ENCODE measurements at places on chromosomes 6 and 20.

DNA sequence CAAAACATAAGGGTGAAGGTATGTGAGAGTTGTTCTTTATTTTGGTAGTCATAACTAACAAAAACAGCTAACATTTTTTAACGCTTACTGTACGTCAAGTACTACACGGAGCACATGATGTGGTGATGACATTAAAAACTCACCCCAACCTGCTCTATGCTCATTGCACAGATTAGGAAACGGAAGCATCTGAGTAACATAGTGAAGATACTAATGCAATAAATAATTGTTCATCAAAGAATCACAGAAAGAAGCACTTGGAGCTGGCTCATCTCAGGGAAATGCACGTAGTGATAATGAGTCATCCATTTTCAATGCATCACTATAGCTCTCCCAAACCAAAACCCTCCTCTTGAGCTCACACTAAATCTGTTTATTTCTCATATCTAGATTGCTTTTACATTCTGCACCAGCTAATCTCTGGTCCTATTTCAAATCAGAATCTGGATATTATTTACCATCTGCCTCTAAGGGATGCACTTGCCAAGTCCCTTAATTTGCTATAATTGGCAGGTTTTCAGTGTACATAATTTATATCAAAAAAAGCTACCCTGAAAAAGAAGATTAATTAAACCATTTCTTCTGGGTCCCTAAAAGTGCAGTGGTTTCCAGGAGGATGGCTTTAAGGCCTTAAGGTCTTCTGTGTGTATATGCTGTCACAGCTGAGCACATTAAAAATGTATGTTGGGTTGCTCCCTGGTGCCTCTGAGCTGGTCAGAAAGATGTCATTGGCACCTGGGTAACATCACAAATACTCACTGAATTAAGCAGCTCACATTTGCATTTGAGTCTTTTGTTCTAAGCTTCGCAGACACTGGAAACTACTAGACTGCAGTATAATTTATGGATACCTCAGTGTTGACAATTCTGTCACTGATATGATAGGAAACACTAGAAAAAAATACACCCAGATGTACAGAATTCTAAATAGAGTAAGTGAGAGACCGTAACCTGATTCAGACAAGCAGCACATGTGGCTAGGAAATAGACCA, 677.4 kb upstream of the CITED2 start:
- no peak for DNase-seq

DNA sequence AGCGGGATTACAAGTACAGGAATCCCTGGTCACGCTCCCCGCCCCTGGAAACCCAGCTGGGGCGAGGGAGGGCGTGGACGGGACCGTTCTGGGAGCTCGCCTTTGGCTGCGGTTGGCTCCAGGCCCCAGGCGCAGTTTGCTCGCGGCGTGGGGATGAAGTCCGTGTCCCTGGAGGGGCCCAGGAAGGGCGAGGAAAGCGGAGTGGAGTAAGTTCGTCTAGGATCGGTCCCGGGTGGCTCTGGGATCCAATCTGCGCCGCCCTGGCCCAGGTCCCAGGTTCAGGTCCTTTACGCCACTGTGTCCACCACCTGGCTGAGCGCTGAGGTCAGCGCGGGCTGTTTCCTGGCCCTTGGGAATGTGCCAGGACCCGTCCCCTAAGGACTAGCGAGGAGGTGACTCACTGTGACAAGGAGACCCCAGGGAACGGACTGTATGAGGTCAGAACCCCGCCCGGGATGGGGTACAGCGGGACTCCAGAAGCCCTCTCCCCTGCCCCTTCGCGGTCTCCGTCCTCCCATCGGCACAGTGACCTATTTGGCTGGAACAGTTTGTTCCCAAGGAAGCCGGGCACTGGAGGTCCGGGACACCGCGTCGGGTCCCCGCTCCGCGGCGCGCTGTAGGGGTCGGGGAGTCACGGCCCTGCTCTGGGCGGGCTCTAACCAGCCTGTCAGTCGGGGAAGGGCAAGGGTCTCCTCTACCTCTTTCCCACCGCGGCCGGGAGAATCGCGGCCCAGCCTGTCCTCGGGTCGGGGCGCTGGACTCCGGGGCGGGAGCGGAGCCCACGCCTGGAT, 724 bp downstream of the CDKN1A start:
- DNase-seq = no peak

DNA sequence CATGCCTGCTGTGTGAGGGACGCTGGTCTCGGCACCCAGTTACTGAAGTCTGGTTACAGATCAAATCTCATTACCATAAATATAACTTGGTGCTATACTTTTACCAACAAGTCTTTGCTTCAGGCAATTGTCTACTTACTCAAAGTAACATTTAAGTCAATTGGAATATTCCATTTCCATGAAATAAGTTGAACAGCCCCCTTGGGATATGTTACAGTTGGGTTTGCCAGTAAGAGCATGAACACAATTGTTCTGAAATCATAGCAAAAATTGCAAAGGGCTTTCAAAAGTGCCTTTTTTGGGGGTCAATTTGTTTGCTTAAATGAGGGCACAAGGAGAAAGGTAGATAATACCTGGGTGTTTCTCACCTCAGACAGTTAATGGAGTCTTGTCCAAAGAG, 170.9 kb upstream of the EXOC2 start:
- no peak for DNase-seq

DNA sequence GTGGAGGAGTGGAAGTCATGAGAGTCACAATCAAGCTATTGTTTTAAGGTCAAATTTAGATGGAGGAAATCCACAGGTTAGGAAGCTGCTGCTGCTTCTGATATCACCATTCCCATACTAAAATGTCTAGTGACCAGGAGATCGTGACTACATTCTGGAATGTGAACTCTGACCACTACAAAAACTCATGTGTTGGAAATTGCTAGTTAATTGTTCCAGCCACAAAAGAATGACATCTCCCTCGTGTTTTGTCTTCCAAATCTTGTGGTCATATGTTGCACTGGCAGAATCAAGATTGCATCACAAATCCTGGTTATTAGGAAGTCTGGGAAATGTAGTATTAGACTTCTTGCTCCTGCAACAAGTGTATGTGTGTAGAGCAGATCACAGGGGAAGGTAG, 441.9 kb downstream of the CD109 start:
- no peak for DNase-seq

DNA sequence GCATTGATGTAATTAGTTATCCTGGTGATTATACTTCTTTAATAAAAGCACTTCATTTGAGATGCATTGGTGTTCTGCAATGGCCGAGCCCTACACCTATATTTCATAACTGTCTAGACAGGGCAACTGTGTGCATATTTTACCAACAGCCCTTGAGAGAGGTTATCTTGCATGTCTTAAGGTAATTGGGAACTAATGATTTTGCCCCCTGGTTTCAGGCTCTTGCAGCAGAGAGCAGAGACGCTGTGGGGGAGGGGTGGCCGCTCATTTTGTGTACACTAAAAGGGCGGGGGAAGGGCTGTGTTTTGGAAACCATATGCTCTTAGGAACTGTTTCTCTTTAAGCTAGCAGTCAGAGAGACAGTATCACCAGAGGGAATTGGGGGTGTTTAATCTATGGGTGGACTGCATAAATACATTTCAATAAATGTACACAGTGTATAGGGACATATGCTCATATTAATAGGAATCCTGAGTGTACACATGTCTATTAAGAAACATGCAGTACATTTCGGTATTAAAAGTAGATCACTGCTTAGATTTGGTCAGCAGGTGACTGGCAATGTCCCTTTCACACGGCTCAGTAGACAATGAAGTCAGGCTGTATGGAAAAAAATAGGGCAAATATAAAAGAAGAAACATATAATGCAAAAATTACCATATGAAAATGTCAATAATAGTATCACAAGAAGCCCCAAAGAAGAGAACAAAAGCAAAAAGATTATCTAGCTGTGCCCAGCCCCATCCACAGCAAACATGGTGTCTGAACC, 402.9 kb upstream of the CITED2 start:
- no peak for DNase-seq

GRCh38 chr6:21082091-21082490, 511.5 kb upstream of the SOX4 start:
- no peak for DNase-seq

GRCh38 chr20:29319725-29320124, 1937.7 kb upstream of the DEFB115 start:
- no peak for DNase-seq

DNA sequence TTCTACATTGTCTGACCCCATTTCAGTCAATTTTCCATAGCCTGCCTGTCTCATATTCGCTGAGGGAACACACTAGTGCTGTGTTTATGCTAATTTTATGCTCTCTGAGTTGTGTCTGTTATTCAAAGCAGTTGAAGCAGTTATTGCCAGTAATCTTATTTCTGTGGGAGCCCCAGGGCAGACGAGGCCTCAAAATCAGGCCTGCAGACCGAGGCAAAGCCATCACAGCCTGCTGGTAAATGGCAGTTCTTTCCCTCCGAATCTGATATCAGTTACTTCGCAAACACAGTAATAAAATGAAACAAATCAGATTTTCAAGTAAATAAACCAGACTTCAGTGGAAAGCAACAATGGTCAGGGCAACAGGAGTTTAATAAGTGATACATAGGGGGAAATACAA, 508.4 kb downstream of the PKHD1 start:
- DNase-seq = no peak

DNA sequence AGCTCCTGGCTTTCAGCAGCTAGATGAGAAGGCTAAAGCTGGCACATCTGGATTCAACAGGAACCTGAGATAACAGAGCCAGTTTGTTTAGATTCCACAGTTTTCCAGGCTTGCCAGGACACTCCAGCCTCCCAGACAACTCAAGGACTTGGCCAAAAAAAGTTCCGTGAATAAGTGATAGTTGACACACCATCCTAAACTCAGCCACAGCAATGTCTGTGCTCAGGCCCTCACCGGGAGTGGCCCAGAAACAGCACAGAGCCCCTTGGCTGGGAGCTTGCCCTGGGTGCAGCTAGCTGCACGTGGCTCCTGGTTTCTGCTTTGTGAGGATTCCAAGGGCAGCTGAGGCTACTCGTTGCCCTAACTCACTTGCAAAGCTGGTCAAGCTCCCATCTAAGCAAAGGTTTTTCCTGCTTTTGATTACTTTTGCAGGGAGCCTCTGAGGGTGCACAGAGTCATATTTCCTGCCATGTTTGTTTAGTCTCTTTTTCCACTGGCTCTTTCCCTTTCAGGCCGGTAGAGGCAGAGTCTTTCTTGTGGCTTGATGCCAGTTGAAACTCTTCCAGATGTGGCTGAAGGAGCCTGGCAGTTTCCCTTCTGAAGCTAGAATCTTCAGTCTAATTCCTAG, 118.3 kb upstream of the ECI2 start:
- no peak for DNase-seq

DNA sequence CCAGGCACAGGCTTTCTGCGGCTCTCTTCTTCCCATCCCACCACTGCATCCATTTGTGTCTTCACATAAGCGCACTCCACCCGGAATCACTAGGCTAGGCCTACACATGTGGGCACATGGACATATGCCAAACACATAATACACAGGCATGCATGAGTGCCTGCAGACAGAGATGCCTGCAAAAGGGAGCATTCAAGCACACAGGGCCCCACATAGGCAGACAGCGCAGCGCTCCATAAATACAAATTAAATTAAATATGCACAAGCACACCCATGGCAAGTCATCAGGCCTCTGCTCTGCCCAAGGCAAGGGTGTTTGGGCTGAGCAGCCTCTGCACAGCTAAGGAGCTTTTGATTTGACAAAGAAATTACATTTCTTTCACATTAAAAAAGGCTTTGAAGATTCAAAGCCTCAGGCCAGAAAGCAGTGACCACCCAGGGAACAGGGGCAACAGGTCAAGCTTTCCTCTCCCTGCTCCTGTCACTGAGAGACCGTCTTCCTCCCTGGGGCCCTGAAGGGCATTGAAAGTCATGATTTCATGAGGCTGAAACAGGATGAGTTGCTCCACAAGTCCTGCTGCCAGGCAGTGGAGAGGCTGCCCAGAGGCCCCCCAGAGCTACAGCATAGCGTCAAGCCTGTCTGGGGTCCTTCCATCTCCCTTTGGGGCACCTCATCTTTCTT, 134.2 kb upstream of the LRFN2 start:
- DNase-seq = no peak

DNA sequence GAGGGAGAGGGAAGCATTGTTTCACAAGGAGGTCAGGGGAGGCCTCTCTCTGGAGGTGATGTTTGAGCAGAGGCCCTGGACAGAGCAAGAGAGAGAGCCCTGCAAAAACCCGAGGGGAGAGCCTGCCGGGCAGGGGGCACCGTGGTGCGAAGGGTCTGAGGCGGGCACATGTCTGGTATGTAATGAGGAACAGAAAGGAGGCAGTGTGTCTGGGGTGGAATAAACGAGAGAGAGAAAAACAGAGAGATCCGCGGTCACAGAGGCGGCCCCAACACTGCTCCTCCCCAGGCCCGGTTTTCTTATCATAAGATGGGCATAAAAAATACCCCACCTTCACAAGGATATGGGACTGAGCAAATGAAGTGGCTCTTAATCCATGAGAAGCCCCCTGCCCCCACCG, 119.2 kb downstream of the PREX1 start:
- DNase-seq = no peak

DNA sequence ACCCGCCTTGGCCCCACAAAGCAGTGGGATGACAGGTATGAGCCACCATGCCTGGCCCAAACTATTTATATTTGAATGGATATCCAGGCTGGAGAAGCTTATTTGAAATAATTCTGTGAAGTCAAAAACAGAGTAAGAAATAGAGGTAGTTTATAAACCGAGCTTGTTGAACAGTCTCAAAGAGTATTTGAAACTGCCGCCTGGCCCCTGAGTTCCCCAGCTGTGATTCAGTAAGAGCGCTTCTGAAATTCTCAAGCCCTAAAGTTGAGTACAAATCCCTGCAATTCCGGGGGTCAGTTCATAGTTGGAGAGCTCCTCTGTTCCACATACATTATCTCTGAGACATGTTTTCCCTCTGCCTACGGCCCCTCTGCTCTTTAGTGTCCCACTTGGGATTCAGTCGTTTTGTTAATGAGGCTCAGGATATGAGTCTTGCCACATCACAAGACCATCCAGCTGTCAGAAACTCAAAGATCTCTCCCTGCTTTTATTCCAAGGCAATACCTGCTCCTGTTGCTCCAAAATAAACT, 127.8 kb downstream of the SOD2 start:
- no peak for DNase-seq

DNA sequence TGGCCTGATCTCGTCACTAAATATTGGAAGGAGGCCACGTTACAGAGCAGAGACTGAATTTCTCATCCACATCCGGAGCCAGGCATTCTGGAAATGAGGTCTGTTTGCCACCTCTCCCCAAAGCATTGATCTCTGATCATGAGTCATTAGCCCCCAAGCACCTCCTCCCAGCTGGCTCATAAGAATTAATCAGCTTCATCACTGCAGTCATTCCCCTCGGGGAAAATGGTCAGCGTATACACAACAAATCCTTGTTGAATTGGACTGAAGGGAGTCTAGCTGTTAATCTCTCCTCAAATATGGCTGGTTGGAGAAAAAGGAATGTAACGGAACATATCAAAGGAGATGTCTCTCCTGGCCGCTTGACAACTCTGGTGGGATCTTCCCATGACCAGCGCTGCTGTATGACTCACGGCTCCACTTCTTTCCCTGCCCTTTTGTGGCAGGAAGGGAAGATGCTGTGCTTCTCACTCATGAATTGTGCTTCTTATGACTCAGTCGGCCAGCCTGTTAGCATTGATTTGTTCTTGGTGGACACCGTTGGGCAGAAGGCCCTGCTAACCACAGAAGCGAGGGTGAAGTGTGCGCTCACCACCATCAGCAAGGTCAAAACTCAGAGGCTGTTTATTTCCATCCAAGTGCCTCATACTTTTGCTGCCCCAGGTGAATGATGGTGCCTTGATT, 76.7 kb downstream of the RNF182 start:
- no peak for DNase-seq

- DNase-seq = no peak
These were observed 209.8 kb upstream of the MARCKS start for GRCh38 chr6:113647143-113647889.

Measured in stimulated activated CD4-positive, alpha-beta T cell treated with anti-CD3 and anti-CD28 coated beads, Interleukin-1b, Interleukin-23, amount 100 ng/mL, for 24 hours (primary cell).